ENCODE measurements at places on chromosomes 13 and 19. TPM values are rescaled to one million over a fixed set of nuclear protein-coding genes. Genes with fewer than 3 reads are reported as not detected.

DNA sequence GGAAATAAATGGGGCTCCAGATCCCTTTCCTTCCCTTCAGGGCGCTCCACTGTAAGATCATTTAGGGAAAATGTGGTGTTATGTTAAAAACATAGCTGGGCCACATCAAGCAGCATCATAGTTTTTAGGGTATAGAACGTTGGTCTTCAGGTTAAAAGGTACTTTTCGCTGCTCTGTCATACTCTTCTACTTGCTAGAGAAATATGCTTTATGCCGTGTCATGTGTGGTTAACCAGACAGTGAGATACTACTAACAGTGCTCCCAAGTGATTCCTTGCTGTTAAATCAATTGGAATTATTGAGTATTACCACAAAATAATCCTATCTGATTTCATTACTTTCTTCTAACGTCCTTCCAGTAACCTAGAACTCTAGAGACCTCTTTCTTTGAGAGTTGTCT is 1.1 kb upstream of the NDFIP2 start:
- no peaks in the 10 kb centered on the region for H3K27me3 ChIP-seq
- DNase-seq = no peak
- H3K4me3 ChIP-seq = no peak overlapping the region

GRCh38 chr19:43337737-43338136 is 15.7 kb upstream of the CD177 start:
- H3K4me1 ChIP-seq = no peaks in the 10 kb centered on the region
- no peaks in the 10 kb centered on the region for H3K27me3 ChIP-seq
- no peaks in the 10 kb centered on the region for H3K36me3 ChIP-seq
- no peak for DNase-seq
- no peak overlapping the region for H3K27ac ChIP-seq

- no peak overlapping the region for H3K27ac ChIP-seq
- no peaks in the 10 kb centered on the region for H3K27me3 ChIP-seq
- no peaks in the 10 kb centered on the region for H3K36me3 ChIP-seq
Observed at GRCh38 chr19:9945319-9945966, 9.1 kb upstream of the OLFM2 start.

The ZNF730 gene
- total RNA-seq = not detected

GRCh38 chr19:11587302-11587974 is 9.8 kb upstream of the ZNF627 start:
- peaks cover 5% of the 10 kb centered on the region for H3K4me1 ChIP-seq
- no peak overlapping the region for H3K27ac ChIP-seq
- no peaks in the 10 kb centered on the region for H3K36me3 ChIP-seq
- H3K27me3 ChIP-seq = no peaks in the 10 kb centered on the region
- no peak overlapping the region for H3K4me3 ChIP-seq
- peak; percentile 69 for DNase-seq

The RUVBL2 gene
- total RNA-seq = 34.6 TPM

The PGLYRP1 gene
- not detected for total RNA-seq

DNA sequence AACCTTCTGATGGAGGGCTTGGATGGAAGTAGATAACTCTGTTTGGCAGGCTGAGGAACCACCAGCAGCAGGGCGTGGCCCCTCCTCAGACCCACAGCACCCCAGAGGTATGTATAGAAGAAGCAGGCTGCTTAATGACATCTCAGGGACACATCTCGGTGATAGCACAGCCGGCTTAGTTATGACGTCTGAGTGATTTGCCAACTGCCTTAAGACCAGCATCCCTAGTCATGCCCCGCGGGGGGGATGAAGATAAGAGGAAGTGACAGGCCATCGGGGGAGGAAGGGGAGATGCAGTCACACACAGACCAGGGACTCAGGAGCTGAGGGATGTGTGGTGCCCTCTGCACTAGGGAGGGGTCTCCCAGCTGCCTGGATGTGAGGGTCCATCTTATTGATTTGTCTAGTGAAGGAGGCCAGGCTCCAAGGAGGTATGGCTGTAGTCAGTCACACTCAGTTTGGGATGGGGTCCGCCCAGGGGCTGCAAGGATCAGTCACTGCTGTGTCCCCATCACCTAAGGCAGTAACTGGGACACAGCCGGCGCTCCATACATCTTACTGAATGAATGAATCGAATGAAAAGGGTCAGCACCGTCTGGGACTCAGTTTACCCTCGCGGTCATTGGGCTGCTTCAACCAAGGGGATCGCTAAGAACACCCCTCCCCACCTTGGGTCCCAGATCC is 19.2 kb upstream of the ERCC1 start:
- H3K4me3 ChIP-seq = peak overlapping the region; percentile 46
- H3K27me3 ChIP-seq = no peaks in the 10 kb centered on the region
- peaks cover 4% of the 10 kb centered on the region for H3K4me1 ChIP-seq
- peak; percentile 58 for DNase-seq

DNA sequence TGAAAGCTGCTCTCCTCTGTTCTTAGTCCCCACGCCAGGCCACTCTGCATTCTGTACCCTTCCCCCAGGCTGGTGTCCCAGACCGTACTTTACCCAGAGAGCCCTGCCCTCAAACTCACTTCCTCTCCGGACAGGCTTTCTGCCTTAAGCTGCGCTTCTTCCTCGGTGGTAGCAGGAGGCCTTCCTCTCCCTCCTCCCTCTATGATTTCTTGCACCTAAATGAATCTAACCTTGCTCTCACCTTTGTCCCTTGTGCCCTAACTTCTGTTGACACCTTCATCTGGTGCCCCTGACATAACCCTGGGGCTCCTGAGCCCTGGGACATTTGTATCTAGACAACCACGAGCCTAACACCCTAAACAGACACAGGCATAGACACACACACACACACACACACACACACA is 29.6 kb upstream of the CEACAM21 start:
- no peak overlapping the region for H3K4me3 ChIP-seq
- H3K36me3 ChIP-seq = no peaks in the 10 kb centered on the region
- no peak for DNase-seq
- H3K27me3 ChIP-seq = no peaks in the 10 kb centered on the region
- H3K4me1 ChIP-seq = no peaks in the 10 kb centered on the region
- peak overlapping the region; percentile 48 for H3K27ac ChIP-seq

GRCh38 chr13:104021806-104022397 is 955.7 kb upstream of the SLC10A2 start:
- H3K4me1 ChIP-seq = no peaks in the 10 kb centered on the region
- H3K27ac ChIP-seq = no peak overlapping the region
- H3K27me3 ChIP-seq = no peaks in the 10 kb centered on the region
- no peak overlapping the region for H3K4me3 ChIP-seq
- H3K36me3 ChIP-seq = no peaks in the 10 kb centered on the region

The ZNF91 gene
- 20.8 TPM for total RNA-seq

DNA sequence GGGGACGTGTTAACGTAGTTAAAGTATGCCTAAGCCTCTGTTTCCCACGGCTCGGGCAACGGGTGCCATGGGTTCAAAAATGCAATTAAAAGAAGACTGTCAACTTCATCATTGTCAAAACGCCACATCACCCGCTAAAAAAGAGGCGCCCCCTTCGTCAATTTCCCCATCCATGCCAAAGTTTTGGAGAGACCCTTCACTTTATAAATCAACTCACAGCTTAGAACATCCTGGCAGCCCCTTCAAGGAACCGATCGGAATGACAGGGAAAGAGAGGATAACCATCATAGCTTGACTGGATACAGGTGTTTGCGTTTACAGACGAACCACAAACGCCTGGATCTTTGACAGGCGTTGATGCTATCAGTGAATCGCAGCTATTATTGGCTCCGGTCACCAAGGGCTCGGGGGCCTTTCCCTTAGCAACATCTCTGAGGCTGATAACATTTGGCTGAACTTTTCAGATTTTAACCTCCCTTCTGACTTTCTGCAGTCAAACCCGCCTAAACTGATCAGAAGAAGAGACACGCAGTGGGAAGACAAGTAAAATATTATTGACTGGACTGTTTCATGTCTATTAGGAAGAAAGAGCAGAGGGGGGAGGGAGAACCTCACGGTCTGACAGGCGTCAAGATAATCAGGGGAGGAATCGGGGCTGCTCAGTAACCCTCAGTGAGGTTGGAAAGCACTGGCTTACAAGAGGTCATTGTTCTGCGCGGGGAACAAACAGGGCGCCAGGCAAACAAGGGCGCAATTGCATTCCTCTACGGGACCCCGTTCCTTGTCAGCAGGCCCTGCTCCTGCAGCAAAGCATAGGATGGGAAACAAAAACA is 322.5 kb upstream of the ZNF507 start:
- no peaks in the 10 kb centered on the region for H3K36me3 ChIP-seq
- no peak overlapping the region for H3K27ac ChIP-seq
- no peaks in the 10 kb centered on the region for H3K27me3 ChIP-seq
- H3K4me1 ChIP-seq = no peaks in the 10 kb centered on the region
- no peak overlapping the region for H3K4me3 ChIP-seq

DNA sequence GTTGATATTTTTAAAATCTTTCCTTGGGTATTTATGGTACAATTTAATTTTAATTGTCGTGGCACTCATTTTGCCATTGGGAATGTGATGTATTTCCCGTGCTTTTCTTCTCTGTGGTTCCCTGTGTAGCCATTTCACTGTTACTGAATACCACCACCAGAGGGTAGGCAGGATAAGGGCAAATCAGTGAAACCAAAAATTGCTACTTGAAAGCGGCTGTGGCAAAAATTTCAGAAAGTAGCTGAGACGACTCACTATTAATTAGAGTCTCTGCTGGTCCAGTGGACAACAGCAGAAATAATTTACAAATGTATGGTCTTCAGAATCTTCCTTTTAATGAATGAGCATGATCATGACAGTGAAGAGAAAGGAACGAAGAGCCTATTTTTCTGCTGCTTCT is 34.4 kb upstream of the MIR17HG start:
- no peak overlapping the region for H3K27ac ChIP-seq
- no peaks in the 10 kb centered on the region for H3K4me1 ChIP-seq
- DNase-seq = no peak

The ISYNA1 gene
- 8.1 TPM for total RNA-seq

The ITGBL1 gene
- 1.6 TPM for total RNA-seq

The ZNF154 gene
- 0.53 TPM for total RNA-seq

The CCDC122 gene
- 3.4 TPM for total RNA-seq

The FIZ1 gene
- total RNA-seq = 5.8 TPM

GRCh38 chr13:113546571-113547237 is 37.8 kb upstream of the TFDP1 start:
- H3K4me3 ChIP-seq = no peak overlapping the region
- no peaks in the 10 kb centered on the region for H3K4me1 ChIP-seq
- no peaks in the 10 kb centered on the region for H3K27me3 ChIP-seq
- DNase-seq = no peak

- H3K27ac ChIP-seq = no peak overlapping the region
- no peaks in the 10 kb centered on the region for H3K4me1 ChIP-seq
- H3K4me3 ChIP-seq = no peak overlapping the region
- H3K27me3 ChIP-seq = no peaks in the 10 kb centered on the region
Observed at GRCh38 chr19:1045247-1045603, 5.3 kb downstream of the ABCA7 start.

DNA sequence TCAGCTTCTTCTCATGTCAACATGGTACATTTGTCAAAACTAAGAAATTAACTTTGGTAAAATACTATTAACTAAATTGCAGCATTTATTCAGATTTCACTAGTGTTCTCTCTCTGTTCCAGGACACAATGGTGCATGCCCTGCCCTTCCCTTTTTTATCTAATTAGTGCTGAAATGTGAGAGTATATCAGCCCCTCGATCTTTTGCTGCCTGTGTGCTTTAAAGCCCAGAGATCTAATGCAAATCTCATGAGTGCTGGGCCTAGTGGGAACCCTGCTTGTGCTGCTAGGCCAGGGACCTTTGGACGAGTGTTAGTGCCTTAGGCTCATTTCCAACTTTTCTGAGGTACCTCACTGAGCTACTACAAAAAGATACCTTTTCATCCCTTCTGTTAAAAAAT is 221.1 kb upstream of the EDNRB start:
- no peak overlapping the region for H3K27ac ChIP-seq
- H3K4me1 ChIP-seq = no peaks in the 10 kb centered on the region
- DNase-seq = no peak
- H3K36me3 ChIP-seq = no peaks in the 10 kb centered on the region
- H3K27me3 ChIP-seq = no peaks in the 10 kb centered on the region
- no peak overlapping the region for H3K4me3 ChIP-seq

GRCh38 chr13:81017513-81018152 is 676.7 kb upstream of the SPRY2 start:
- peak overlapping the region; percentile 2 for H3K4me3 ChIP-seq
- no peaks in the 10 kb centered on the region for H3K36me3 ChIP-seq

- no peaks in the 10 kb centered on the region for H3K36me3 ChIP-seq
- no peaks in the 10 kb centered on the region for H3K27me3 ChIP-seq
- DNase-seq = no peak
- no peak overlapping the region for H3K4me3 ChIP-seq
- H3K27ac ChIP-seq = no peak overlapping the region
- no peaks in the 10 kb centered on the region for H3K4me1 ChIP-seq
Observed at GRCh38 chr13:59094181-59094580, 1069.5 kb downstream of the DIAPH3 start.

GRCh38 chr13:80083853-80084676 is 256.9 kb downstream of the SPRY2 start:
- no peaks in the 10 kb centered on the region for H3K36me3 ChIP-seq
- no peak overlapping the region for H3K27ac ChIP-seq

The PNMA8A gene
- total RNA-seq = not detected

The ZNF578 gene
- total RNA-seq = 0.17 TPM

DNA sequence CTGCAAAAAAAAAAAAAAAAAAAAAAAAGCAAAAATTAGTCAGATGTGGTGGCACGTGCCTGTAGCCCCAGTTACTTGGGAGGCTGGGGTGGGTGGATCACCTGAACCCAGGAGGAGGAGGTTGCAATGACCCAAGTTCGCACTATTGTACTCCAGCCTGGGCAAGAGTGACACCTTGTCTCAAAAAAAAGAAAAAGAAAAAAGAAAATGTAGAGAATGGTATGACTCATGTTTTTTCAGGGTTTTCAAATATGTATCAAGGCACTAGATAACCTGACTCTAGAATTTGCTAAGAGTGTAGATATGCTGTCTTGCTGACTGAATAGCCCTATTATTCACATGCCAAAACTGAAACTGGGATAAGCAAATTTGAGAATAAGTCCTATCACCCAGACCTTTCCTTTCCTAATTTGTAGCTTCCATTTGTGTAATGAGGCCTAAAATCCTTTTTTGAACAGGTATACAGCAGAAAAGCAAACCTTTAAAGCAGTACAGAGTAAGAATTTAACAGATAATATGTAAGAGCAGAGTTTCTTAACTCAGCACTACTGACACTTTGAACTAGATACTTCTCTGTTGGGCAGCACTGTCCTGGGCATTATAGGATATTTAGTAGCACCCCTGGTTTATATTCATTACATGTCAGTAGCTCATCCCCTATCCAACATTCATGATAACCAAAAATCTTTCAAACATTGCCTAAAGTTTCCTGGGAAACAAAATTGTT is 108.6 kb downstream of the ELF1 start:
- H3K27ac ChIP-seq = no peak overlapping the region
- H3K27me3 ChIP-seq = no peaks in the 10 kb centered on the region
- H3K4me1 ChIP-seq = peaks cover 8% of the 10 kb centered on the region

DNA sequence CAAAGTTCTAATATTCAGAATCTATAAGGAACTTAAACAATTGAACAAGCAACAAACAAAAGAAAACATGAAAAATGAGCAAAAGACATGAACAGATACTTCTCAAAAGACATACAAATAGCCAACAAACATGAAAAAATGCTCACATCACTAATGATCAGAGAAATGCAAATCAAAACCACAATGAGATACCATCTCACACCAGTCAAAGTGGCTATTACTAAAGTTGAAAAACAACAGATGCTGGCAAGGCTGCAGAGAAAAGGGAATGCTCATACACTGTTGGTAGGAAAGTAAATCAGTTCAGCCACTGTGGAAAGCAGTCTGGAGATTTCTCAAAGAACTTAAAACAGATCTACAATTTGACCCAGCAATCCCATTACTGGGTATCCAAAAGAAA is 74.3 kb downstream of the CRYL1 start:
- no peaks in the 10 kb centered on the region for H3K36me3 ChIP-seq
- H3K27ac ChIP-seq = no peak overlapping the region
- no peak for DNase-seq
- no peaks in the 10 kb centered on the region for H3K4me1 ChIP-seq

- H3K27me3 ChIP-seq = no peaks in the 10 kb centered on the region
- no peak for DNase-seq
- H3K4me3 ChIP-seq = no peak overlapping the region
- H3K4me1 ChIP-seq = peaks cover 10% of the 10 kb centered on the region
- H3K36me3 ChIP-seq = no peaks in the 10 kb centered on the region
Observed at GRCh38 chr13:51603716-51604115, 19.5 kb downstream of the WDFY2 start.

Data from right lobe of liver (tissue), 6 donors.